Vagina (tissue), 2 donors: ENCODE measurements at places on chromosomes 2 and 18.

DNA sequence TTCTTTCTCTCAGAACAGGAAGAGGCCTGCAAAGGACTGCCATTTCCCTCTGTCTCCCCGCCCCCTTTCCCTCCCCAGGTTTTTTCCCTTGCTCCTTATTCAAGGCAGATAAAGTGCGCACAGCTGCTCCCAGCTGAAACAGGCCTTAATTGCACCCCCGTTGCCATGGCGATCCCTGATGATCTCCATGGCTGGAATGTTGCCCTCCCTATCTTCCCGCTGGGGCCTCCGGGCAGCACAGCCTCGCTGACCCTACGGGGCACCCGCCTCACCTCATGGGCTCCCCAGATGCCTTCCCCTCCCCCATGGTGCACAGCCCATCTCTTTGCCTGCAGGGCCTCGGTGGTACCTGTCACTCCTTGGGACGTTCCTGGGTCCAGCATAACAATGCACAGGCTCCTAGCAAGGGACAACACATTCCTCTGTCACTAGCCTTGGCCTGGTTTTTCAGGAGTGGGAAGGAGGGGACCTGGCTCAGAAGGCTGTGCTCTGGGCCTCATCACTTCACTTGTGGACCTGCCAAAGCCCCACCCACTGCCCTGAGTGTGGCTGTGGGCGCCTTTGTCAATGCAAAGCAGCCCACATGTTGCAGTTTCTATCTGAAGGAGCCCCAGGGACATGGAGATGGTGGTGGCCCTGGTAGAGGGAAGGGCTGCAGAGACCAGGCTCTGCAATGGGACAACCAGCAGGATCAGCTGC, 115.0 kb downstream of the CELF4 start:
- DNase-seq, result no peak

GRCh38 chr18:50724751-50725151, 95.1 kb downstream of the MRO start:
- no peak for DNase-seq

DNA sequence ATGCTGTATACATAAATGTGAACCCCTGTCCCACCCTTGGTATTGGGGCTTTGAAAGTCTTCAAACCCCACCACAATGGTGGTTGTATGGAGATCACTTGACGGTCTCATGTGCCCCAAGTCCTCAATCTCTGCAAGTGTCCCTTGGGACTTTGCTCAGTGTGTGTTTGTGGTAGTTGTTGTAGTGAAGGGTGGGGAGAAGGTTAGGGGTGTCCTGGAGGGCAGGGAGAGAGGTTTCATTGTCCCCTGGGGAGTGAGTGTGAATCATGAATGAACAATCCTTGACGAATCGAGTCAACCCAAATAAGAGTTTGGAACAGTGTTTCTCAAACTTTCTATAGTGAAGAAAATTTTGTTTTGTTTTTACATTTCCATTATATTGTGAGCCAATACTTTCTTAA, 28.1 kb downstream of the COL4A3 start:
- no peak for DNase-seq

GRCh38 chr2:238847419-238847801, 475 bp upstream of the TWIST2 start:
- DNase-seq, result no peak

DNA sequence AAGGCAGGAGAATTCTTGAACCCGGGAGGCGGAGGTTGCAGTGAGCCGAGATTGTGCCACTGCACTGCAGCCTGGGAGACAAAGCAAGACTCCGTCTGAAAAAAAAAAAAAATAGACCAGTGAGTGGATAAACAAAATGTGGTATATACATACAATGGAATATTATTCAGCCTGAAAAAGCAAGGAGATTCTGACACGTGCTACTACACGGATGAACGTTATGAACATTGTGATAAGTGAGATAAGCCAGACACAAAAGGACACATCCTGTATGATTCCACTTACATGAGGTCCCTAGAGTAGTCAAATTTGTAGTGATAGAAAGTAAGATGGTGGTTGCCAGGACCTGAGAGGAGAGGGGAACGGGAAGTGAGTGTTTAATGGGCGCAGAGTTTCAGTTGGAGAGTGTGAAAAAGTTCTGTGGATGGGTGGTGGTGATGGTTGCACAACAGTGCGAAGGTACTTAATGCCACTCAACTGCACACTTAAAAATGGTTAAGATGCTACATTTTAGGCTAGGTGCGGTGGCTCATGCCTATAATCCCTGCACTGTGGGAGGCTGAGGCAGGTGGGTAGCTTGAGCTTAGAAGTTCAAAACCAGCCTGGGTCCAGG, 38.3 kb downstream of the NIFK start:
- no peak for DNase-seq

DNA sequence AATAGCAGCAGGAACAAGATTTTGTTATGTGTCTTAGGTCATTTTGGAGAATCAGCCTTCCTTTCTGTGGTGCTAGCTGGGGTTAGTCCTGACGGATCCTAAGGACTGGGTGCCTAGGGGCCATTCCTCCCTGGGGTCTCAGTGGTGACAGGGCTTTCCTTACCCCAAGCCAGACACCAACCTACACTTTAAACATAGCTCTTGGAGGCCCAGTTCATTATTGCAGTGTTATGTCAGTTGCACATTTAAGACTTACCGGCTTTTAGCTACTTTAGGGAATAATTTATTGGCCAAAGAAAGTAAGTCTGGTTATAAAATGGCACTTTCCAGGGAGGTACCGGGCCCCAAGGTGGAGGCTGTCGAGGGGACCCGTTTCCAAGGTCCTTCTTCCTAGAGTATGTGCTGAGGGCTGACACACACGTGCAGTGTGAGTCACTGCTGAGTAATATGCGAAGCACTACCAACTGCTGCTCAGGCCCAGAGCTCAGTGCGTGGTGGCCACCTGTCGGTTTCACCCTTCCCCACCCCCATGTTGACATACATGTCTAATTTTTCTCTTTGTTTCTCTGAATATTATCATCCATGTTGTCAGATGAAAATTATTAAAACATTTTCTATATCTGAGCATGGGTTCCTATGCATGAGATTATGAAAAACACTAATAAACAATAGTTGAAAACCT, 37.0 kb upstream of the GRHL1 start:
- DNase-seq, result no peak

- DNase-seq, result no peak
These were observed 92.5 kb upstream of the MAP2 start for GRCh38 chr2:209331291-209331844.

GRCh38 chr2:68565858-68566257, 77.5 kb upstream of the PROKR1 start:
- no peak for DNase-seq

DNA sequence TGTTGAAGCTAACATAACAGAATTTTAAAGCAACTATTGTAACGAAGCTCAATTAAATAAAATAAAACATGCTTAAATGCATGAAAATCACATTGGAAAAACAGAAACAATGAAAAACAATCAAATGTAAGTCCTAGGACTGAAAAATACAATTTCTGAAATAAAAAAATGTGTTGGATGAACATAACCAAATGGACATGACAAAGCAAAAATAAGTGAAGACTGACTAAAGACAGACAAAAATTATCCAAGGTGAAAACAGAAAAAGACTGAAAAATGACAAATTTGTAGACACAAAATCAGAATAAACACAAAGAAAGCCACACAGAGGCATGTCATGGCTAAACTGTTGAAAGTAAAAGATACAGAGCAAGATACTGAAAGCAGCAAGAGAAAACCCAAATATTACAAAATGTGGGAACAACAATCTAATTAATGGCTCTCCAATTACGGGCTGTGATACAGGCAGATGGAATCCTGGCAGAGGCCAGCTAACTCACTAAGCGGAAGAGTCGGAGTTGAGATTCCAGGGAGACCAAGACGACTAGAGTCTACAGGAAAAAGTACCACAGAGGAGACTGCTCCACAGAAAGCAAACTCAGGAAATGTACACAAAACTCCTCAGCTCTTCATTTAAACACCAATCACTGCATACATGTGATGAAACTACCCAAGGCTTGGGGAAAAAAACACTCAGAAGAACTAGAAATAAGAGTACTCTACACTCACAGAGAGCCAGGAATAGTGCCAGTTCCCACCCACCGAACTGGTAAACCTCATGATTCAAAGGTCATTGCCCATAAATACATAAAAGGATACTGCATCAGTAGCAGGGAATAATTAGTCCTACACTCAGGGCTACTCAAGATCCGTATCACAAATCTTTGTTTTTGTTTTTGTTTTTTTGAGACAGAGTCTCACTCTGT, 83.6 kb downstream of the ATAD2B start:
- no peak for DNase-seq

DNA sequence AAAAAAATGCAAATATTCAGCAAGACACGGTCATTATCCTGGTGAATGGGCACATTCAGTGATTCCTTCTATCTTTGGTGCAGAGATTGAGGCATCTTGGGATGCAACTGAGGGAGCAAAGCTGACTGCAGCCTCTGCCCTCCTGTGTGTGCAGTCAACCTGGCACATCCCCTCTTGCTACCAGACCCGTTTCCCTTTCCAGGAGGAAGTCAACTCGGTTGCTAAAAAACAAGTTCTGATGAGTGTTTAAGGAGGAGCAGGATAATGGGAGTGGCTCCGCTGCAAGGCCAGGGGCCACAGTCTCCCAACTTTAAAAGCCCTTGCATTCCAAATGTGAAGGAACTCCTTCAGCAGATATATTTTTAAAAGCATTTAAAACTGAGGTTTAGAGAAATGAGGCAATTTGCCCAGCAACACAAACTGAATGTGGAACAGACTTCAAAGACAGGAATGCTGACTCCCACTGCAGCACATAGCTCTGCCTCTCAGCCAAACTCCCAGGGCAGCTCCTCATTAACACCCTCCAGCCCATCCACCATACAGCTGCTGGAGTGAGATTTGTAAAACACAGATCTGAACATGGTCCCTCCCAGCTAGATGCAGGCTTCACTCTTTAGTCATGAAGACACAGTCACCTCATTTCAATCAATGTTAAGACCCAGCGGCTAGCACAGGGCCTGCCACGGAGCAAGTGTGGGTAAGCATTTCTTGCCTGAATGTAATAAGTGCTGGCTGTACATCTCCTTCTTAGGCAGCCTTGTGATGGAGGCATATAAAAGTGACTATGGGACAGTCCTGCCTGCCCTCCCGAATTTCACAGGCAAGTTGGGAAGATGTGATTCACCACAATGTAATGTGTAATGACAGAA, 54.3 kb downstream of the VSNL1 start:
- no peak for DNase-seq

GRCh38 chr2:9739531-9739964, 103.7 kb upstream of the TAF1B start:
- no peak for DNase-seq

DNA sequence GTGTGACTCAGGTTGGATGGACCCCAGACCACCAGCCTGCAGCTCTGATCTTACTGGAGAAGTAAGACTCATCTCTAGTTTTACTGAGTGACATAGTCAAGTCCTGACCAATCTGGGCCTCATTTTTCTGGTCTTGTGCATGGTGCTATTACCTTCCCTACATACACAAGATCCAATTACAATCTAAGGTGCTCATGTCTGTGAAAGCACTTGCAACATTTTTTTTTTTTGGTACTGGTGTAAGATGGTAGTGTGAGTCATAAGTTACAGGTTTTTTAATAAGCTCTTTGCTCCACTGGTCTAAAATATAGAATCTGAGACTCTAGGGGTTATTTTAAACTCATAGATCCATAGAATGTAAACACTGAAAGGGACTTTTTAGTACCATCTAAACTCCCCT, 117.3 kb upstream of the EFEMP1 start:
- no peak for DNase-seq

DNA sequence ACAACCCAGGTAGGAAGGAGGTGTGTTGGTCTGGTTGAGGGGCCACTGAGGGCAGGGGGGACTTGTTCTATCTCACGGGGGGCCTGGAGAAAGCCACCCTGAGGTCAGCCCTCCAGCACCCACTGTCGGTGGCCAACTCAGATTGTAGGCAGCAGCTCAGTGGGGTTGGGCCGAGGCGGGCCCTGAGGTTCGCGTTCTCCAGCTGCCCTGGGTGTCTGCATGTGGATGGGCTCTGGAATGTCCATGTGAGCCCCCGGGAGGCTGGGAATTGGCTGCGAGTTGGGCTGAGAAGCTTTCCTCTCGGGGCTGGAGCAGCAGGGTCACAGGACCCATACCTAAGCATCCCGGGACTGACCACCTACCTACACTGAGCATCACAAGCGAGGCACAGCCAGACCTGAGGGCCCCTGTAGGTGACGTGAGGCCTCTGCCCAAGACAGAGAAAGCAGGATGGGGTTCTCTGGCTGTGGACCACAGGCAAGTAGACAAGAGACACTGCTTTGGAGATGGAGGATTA, 70.3 kb upstream of the HAAO start:
- DNase-seq, result no peak
